ENCODE measurements at places on chromosomes 3 and 15.
A peak's percentile ranks its signal among the peaks of the same experiment; 100 is the strongest.

DNA sequence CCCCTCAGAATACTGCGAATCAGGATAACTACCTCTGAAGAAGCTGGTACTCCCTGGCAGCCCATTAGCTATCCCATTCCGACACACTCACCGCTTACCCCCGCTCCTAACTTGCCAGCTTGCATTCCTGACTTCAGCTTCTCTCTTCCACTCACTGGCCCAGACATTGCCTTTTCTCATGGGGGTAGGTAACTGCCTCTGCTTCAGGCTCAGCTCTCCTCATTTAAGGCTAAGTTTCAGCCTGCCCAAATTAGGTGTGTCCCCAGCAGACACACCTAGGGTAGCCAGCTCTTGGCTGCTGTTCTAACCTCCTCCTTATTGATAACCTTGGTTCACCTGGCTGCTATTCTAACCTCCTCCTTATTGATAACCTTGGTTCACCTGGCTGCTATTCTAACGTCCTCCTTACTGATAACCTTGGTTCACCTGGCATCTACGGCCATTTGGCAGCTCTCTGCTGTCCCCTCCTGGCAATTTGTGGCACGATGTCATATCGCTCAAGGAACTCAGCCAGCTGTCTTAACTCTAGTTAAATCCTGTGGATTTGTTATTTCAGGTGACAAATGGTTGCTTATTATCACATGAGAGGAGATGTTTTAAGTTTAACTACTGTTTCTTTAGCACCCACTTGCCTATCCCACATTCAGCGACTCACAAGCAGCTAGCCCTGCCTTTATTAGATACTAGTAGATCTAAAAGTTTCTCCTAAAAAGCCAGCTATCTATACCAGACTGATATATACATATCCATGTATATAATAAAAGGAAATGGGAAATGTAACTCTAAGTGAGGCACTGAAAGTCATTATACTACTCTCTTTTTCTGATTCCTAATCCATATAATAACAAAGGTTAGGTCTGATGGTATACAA is 106.5 kb upstream of the ACP3 start:
- DNase-seq = no peak

GRCh38 chr15:80970658-80971057 is 19.0 kb downstream of the MESD start:
- no peak for DNase-seq

GRCh38 chr3:144586382-144586781 is 614.8 kb downstream of the DIPK2A start:
- peak; percentile 79 for DNase-seq

DNA sequence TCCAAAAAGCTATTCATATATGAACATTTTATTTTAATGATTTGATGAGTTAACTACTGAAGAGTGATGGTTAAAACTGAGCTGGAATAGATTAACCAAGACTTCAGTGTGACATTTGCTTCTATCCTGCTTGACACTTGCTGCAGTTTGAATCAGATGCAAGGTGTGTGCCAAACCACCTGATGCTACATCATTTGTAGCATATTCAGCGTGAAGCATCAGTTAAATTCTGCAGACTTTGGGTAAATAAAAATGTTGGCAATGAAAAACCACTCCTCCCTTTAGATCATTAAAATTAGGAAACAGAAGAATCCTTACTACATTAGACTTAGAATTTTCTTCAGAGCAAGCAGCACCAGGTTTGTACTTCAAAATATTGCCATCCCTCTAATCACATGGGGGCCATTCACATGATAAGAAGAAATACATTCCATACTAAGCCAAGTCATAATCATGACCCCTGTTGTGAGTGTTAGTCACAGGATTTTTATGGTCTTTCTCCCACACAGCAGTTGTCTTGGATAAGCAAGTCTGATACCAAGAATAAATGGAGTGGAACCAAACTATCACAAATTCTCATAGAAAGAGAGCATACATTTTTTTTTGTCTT is 160.7 kb upstream of the TNIK start:
- DNase-seq = peak; percentile 21

GRCh38 chr3:196502775-196503195 is 783 bp downstream of the RNF168 start:
- peak; percentile 94 for DNase-seq

GRCh38 chr15:39667382-39668127 is 86.7 kb downstream of the THBS1 start:
- no peak for DNase-seq

GRCh38 chr3:137692803-137693431 is 71.2 kb upstream of the SOX14 start:
- peak; percentile 1 for DNase-seq

- peak; percentile 30 for DNase-seq
Measured at GRCh38 chr15:59644756-59645155, 12.6 kb downstream of the GTF2A2 start.

DNA sequence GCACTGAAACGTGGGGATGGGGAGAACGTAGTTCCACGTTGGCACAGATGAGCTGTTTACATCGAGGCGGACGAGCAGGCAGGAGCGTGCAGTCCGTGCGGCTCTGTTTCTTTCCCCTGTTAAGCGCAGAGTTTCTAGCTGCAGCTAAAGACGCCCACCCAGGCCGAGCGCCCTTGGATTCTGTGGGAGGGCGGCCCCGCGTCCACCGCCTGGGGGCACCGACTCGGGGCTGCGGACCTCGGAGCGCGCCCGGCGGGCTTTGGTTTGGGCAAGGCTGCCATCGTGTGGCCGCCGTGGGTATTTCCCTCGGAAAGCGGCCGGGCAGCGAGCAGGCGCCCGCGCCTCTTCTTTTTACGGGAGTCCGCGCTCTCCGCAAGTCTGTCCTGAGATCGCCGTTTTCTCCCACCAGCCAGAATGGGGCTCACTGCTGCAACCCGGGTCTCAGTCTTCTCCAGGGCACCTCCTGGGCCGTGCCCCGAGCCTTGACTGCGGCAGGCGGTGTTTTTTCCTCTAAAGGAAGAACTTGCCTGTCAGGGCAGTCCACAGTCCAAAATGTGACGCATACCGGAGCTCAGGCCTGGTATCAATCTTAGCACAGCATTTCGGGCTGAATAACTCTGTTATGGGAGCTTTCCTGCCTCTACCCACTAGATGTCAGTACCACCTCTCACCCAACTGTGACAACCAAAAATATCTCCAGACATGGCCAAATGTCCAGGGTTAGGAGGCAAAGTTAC is 219.9 kb upstream of the IGF1R start:
- peak; percentile 73 for DNase-seq

GRCh38 chr3:153051427-153052095 is 110.5 kb upstream of the RAP2B start:
- DNase-seq = peak; percentile 87

GRCh38 chr3:158097081-158097592 is 9.1 kb downstream of the SHOX2 start:
- no peak for DNase-seq

DNA sequence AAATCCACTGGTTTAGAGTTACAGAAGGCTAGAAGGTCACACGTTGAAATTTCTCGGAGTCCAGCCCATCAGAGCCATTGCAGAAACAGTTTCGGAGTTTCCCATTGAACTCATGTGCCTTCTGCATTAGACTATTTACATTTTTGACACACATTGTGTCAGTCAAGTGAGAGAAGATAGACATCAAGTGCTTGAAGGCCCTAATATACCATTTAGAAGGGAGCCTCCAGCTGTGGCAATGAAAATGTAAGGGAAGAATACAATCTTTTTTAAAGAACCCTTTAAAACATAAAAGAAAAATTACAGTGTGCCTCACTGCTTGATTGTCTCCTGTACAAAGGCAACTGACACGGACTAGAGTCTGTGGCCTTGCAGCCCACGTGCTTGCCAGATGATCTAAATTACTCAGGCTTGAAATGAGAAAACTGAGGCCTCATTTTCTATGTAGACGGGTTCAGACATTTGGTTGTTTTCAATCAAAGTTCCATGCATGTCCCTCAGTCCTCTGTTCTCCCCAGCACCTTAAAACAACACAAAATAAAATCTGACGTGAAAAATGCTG is 650.5 kb downstream of the ROBO2 start:
- no peak for DNase-seq

- no peak for DNase-seq
Measured at GRCh38 chr3:187725224-187725623, 20.0 kb downstream of the BCL6 start.

GRCh38 chr15:68080783-68081182 is 26.7 kb downstream of the PIAS1 start:
- DNase-seq = no peak

GRCh38 chr3:128343287-128344051 is 123.2 kb downstream of the DNAJB8 start:
- DNase-seq = peak; percentile 61

DNA sequence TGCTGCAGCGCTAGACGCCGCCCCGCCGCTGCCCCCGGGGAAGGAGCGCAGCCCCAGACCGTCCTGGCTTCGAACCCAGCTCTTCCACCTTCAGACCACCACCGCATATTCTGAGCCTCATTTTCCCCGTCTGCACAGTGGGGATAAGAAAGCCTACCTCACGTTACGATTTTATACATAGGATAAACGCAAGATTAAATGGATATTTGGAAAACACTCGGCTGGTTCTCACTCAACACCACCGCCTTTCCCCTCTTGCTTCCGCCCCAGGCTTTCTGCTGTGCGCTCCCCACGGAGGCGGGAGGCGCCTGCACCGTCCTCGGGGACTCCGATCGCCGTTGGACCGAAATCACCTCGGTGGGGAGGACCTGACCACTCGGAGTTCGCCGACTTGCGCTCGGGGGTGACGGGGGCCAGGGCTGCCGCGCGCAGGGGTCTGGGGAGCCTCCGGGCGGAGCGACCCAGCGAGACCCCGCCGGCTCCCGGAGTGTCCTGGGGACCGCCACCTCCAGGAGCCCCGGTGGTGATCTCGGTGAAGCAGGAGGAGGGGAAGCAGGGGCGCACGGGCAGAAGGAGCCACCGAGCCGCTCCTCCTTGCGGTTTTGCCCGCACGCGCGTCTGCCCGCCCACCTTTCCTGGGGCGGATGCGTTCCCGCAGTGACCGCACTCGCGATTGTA is 4.0 kb downstream of the FBXL22 start:
- DNase-seq = no peak

DNA sequence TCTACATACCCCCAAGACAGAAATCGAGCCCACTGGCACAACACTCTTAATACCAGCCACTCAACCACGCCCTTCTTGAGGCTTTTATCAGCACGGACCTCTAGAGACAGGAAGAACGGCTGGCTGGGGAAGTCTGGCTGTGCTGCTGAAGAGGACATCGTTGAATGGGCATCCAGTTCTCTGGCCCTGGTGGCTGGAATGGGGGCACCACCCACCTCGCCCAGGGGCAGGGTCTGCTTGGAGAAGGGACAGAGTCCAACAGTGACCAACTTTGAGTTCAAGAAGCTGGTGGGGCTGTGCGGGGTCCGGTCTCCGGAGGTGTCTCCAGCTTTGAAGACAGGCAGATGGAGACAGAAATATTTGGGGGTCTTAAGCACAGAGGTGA is 77.5 kb downstream of the ATP10A start:
- no peak for DNase-seq

DNA sequence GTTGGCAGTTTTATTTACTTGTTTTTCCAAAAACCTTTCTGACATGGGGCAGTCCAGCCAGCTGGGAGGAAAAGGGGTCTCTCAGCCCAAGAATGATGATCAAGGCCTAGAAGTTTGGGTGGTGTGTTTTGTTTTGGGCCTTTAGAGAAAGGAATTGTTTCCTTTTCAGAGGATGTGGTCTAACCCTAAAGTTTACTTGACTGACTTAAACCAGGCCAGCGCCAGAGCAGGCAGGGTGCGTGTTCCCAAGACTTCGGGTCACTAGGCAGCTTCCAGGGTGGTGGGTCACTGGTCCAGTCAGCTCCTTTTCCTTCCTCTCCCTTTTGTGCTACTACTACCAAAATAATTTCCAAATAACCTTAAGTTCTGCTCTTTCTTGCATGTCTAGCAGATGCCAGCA is 4.9 kb downstream of the FLNB start:
- no peak for DNase-seq

GRCh38 chr3:13657660-13658435 is 108.9 kb downstream of the FBLN2 start:
- peak; percentile 27 for DNase-seq

DNA sequence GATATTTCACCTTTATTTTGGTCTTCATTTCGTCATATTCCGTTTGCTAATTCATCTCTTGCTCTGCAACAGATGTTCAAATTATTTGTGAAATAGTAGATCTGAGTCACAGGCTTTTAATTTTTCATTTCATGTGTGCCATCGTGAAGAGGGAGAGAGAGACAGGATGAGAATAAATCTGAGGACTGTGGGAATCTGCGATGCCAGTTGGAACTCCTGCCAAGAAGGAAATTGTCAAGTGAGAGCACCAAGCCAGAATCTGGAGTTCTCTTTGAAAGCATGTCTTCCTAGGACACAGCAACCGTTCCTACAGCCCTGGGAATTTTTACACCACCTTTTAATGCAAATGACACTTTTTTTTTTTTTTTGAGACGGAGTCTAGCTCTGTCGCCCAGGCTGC is 48.8 kb downstream of the NSMCE3 start:
- no peak for DNase-seq

DNA sequence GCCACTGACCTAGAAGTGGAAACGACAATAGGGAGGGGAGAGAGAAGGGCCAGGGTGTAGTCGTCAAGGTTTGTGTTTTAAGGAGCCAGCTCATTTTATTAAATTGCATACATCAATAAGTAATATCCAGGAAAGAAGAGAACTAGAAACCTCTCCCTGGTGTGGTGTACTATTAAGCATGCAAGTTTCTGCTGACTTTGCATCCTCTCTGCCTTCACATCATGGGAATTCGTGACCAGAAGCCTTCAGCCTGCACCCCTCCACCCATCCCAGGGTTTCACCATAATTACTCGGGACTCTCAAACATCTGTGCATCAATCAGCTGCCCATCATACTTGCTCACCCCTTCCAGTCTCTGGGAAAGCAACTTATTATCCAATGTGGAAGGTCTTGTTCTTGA is 70.9 kb upstream of the UBE3A start:
- DNase-seq = no peak

DNA sequence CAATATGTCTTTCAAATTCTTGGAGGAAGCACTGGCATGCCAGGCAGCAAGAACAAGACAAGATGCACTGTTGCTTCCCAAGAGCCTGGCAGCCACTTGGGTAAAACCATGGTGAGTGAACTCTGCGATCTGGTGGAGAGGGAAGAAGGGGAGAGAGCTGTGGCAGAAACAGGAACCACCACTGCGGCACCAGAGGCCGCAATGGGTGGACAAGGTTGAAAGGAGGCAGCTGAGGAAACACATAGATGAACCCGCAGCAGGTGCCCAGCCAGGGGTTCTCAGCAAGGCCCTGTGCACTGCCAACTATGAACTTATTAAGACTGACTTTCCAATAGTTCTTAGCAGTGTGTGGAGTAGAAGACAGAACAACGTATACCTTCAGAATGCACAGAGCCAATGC is 48.2 kb upstream of the CCDC54 start:
- no peak for DNase-seq

DNA sequence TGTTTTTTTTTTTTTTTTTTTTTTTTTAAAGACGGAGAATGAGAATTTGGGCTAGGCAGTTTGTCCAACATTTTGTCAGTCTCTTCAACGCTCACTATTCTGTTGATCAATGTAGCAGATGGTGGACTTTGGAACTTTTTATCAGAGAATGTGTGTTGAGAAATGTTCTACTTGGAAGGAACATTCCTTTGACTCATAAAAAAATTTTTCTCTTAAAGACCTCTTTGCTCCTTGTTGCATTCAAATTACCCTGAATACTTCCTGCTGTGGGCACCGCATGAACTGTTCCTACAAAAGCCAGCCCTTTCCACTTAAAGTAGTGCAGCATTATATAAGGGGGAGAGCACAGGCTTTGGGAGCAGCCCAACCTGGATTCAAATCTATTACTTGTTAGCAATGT is 182.9 kb downstream of the AKAP13 start:
- peak; percentile 54 for DNase-seq

GRCh38 chr15:83498801-83499200 is 51.7 kb downstream of the SH3GL3 start:
- no peak for DNase-seq

All from fibroblast of mammary gland (primary cell).